ENCODE measurements at places on chromosomes 6 and 20.

DNA sequence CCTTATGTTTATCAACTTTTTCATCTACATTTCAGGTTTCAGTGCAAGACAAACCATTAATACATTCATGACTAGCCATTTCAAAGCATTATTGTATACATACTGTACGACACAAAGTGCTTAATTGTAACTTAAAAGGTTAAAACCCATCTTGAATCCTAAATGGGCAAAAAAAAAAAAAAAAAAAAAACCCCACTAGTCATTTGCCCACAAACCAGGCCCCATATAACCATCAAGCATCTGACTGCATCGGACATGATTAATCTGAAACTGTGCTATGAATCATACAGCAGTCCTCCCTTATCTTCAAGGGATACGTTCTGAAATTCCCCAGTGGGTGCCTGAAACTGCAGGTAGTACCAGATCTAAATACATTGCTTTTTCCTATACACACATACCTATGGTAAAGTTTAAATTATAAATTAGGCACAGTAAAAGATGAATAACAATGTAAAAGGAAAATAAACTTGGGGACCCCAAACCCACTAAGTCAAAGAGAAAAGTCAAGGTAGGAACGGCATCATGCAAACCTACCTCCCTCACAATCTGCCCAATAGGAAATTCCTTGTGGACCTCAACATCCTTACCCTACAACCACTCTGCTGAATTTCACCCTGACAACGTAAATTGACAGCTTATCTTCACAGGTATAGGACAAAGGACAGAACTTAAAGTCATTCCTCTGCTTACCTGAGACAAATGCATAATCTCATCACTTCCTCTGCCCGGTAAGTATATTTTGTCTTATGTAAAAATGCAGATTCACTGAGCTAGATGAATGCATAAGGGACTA is 14.3 kb downstream of the B4GALT5 start:
- no peak for DNase-seq

DNA sequence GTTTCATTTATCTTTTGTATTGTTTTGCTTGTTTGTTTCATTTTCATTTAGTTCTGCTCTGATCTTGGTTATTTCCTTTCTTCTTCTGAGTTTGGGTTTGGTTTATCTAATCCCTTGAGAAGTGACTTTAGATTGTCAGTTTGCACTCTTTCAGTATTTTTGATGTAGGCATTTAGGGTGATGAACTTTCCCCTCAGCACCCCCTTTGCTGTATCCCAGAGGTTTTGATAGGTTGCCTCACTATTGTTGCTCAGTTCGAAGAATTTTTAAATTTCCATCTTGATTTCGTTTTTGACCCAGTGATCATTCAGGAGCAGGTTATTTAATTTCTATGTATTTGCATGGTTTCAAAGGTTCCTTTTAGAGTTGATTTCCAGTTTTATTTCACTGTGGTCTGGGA is 119.6 kb upstream of the SSTR4 start:
- DNase-seq, result no peak

DNA sequence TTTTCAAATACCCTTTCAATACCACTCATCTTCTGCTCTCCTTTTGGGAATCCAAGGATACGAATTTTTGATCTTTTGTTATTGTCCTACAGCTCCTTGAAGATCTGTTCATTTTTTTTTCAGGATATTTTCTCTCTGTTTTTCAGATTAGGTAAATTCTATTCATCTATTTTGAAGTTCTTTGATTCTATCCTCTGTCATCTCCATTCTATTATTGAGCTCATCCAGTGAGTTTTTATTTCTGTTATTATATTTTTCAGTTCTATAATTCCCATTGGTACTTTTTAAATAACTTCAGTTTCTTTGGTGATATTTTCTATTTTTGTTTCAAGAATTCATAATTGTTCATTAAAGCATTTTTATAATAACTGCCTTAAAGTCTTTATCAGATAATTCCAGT is 14.7 kb upstream of the ADTRP start:
- no peak for DNase-seq

- no peak for DNase-seq
Observed at GRCh38 chr6:67493682-67494081, 1141.4 kb upstream of the ADGRB3 start.

DNA sequence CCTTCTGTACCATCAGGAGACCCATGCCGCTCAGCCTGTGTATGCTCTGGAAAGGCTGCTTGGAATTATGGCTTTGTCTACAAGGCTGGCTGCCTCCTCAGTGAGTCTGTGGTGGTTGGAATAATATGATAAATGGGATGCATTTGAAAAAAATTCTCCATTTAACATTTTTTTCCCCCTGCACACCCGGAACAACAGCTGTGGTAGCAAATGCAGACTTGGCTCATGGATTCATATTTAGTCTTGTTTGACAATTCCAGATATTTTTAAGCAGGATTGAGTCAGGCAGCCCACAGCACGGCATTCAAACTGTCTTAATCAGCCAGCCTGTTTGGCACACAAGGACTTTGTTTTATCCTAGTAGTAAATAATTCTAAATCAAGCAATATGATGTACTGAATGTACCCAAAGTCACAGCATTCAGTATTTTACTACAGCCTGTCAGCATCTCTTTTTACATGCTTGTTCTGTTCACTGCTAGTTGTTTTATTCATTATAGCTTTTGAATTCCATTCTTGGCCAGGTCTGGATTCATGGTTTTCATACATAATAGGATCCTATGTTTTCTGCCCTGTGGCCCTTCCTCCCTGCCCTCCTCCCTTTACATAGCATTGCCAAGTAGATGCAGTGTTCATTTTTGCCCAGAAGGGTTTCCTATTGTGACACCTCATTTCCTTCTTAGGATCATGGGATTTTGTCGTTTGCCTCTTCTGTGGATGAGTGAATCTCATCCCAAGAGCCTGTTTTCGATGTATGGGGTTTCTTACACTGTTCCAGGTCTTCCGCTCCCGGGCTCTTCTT is 68.1 kb downstream of the LRRC1 start:
- no peak for DNase-seq

GRCh38 chr6:31210741-31211532 is 40.5 kb upstream of the POU5F1 start:
- no peak for DNase-seq

DNA sequence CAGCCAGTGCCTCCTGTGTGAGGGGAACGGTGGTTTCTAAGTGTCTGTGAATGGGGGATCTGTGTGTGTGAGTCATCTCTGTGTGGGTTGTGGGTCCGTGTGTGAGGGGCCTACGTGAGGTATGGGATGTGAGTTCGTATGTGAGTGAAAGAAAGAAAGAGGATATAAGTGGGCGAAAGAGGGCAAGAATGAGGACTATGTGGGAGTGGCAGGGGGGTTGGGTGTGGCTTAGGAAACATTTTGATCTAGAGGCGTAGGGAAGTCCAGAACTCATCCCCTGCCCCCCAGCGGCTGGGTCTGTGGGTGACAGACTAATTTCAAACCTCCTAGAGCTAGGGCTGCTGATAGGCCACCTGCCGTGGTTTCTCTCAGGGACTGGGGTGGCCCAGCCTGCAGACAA is 35.5 kb downstream of the DHX35 start:
- DNase-seq, result no peak

GRCh38 chr6:138088326-138088762 is 18.9 kb downstream of the PERP start:
- DNase-seq, result peak; percentile 96

- DNase-seq, result no peak
Observed at GRCh38 chr6:157574851-157575424, 193.9 kb downstream of the ZDHHC14 start.

- DNase-seq, result peak; percentile 45
Observed at GRCh38 chr6:77466451-77467437, 3.5 kb upstream of the HTR1B start.

DNA sequence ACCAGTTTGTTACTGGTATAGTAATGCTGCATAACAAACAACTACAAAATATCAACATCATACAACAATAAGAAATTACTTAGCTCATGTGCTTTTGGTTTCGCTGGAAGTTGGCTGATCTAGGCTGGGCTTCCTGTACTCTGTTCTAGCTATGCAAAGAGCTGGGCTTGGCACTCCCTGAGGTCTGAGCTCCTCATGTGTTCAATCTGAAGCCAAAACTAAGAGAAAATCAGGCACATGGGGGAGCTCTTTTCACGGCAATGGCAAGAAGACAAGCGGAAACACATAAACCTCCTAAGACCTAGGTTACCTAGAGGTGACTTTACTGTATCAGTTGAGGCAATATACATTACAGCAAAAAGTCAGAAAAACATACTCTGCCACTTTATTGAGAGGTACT is 574.2 kb downstream of the KHDRBS2 start:
- DNase-seq, result peak; percentile 5

GRCh38 chr6:163818719-163819118 is 404.2 kb downstream of the QKI start:
- no peak for DNase-seq

DNA sequence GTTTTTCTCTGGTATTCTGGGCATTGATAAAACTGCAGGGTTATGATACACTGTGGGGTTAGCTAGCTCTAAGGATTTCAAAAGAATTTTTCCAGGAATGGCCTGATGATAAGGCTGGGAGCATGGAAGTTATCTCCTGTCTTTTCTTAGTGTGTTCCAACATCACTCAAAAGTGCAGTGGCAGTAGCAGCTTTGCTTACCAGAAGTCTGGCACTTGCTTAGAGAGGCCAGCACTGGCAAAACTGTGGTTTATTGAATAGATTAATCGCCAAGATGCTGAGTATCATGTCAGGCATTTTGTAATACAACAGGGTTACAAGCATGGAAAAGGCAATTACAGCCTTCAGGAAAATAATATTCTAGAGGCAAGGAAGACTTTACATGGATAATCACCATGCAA is 719.5 kb upstream of the GJE1 start:
- no peak for DNase-seq

Data from NCI-H748 treated with DMSO at 0.1 percent for 48 hours (cell line).